Osteocyte (in vitro differentiated cells): ENCODE measurements at places on chromosomes 1 and 21. TPM values are rescaled to one million over a fixed set of nuclear protein-coding genes. Genes with fewer than 3 reads are reported as not detected.

DNA sequence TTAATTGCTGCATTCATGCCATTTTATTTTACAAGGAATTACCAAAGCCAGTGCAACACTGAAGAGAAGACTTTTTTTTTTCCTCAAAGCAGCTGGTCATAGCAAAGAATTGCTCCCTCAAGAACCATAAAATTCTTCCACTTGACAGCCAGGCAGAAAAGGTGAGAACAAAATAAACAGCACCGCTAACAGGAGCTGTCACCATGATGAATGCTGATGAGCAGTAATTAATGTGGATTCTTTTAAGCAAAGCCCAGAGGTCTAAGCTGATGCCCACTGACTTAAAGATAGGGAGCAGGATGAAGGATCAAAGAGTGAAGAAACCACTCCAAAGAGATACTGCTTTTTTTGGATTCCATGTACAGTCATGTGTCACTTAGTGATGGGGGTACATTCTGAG, 428.4 kb downstream of the BRINP3 start:
- peaks cover 19% of the 10 kb centered on the region for H3K36me3 ChIP-seq
- DNase-seq, result no peak
- H3K27ac ChIP-seq, result no peak overlapping the region

DNA sequence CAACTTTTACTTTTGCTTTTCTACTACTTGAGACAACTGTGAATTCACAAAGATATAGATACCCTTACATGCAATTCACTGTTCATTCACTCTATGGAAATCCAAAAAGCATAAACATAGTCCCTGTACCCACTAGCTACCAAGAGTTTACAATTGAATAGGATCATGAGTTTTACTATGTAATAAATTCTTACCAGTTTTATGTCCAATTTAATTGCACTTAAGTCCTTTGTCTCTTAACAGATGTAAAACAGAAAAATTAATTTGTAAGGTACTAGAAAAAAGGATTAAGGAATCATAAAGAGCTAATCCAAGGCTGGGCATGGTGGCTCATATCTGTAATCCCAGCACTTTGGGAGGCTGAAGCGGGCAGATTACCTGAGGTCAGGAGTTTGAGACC, 24.4 kb downstream of the DIPK1A start:
- H3K36me3 ChIP-seq, result no peaks in the 10 kb centered on the region
- no peak for DNase-seq
- no peak overlapping the region for H3K4me3 ChIP-seq

The CSMD2 gene
- not detected in 2 replicates for total RNA-seq

- H3K4me3 ChIP-seq, result no peak overlapping the region
- no peaks in the 10 kb centered on the region for H3K36me3 ChIP-seq
- DNase-seq, result no peak
- H3K27ac ChIP-seq, result no peak overlapping the region
- H3K27me3 ChIP-seq, result peaks cover 23% of the 10 kb centered on the region
Observed at GRCh38 chr21:42214921-42215320, 4.0 kb upstream of the ABCG1 start.

- H3K4me3 ChIP-seq, result no peak overlapping the region
- no peaks in the 10 kb centered on the region for H3K36me3 ChIP-seq
- DNase-seq, result no peak
- no peaks in the 10 kb centered on the region for H3K4me1 ChIP-seq
- H3K27me3 ChIP-seq, result peaks cover 33% of the 10 kb centered on the region
Observed at GRCh38 chr1:107777664-107778047, 187.3 kb downstream of the VAV3 start.
